Skeletal muscle cell (primary cell): ENCODE measurements at places on chromosomes 4 and X.
A peak's percentile ranks its signal among the peaks of the same experiment; 100 is the strongest.

DNA sequence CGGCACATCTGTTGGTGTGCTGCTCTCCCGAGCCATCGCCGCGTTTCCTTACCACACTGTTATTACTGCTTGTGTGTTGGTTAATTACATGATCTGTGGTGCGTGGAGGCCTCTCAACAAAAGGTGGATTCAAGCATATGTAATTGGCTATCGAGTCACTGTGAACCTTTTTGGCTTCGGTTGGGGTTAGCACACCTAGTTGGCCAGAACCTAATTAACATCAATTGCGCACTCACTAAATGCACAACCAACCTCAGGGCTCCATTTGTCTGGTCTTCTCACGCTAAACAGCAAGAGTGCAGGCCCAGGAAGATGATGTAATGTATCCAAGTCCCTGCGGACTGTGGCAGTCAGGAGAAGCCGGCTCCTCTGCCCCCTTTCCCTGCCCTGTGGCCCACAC is 17.4 kb downstream of the ENPP6 start:
- DNase-seq, result no peak

GRCh38 chr4:24770032-24770584 is 25.3 kb upstream of the SOD3 start:
- DNase-seq, result peak; percentile 93

DNA sequence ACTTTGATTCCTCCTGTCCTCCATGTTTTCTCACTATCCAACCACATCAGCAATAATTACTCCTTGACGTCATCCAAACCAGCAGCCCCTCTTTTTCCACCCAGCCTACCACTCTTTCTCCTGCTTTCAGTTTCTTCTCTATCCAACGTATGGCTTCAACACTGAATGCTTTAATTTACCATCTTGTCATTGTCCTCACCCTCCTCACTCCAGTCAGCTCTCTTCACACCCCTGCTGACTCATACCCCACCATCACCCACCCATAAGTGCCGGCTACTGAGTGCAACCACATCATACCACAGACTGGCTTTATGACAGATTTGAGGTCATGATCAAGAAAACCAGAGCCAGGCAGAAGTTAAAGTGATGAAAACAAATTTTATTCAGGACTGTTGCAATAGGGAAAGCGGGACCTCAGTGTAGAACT is 9.8 kb upstream of the ANXA5 start:
- DNase-seq, result peak; percentile 94

- DNase-seq, result no peak
Measured at GRCh38 chrX:69523314-69523713, 19.2 kb downstream of the NALF2 start.

GRCh38 chr4:1571165-1572009 is 112.7 kb downstream of the FAM53A start:
- DNase-seq, result no peak

DNA sequence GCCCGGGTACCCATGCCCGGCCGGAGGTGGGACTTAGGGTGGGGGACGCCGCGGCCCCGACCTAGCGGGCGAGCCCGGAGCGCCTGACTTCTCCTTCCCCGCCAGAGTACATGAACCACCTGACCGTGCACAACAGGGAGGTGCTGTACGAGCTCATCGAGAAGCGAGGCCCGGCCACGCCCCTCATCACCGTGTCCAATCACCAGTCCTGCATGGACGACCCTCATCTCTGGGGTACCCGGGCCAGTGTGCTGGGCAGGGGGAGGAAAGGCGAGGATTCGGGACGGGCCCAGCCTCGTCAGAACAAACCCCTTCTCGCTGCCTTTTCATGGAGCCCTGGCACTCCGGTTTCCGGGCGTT is 622 bp downstream of the TAFAZZIN start:
- DNase-seq, result no peak

DNA sequence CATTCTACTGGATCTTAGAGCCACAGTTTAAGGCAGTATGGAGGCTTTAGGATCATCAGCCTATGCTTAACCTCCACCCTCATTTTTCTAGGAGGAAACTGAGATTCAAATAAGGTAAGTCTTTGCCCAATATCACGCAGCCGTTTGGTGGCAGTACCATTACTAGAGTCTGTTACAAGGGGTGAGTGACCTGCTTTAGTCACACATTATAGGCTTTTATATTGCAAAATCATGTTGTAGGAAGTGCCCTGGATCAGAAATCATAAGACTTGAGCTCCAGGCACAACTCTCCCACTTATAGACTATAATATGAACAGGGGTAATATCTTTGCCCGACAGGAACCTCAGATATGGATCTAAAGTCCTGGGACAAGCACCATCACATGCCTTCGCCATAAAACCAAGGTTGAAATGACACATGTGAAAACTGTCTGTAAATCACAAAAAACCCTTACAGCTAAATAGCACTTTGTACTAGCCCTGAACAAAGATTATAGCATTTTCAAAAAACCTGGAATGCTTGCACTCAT is 19.2 kb downstream of the HPSE start:
- DNase-seq, result no peak

DNA sequence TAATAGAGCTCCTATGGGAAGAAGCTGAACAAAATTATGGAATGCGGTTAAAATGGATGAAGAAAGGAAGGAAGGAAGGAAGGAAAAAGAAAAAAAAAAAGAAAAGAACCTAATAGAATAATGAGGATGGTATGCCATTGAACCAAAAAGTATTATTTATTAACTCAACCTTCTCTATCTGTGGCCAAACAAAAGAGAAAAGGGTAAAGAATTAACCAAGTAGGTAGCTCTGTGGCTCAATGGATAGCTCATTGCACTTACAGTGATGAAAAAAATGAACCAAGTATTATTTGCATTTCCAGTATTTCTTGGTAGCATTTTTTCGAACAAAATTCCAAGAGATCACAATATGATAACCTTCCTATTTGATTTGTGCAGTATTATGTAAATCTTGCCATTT is 56.9 kb upstream of the SLC39A8 start:
- DNase-seq, result no peak

DNA sequence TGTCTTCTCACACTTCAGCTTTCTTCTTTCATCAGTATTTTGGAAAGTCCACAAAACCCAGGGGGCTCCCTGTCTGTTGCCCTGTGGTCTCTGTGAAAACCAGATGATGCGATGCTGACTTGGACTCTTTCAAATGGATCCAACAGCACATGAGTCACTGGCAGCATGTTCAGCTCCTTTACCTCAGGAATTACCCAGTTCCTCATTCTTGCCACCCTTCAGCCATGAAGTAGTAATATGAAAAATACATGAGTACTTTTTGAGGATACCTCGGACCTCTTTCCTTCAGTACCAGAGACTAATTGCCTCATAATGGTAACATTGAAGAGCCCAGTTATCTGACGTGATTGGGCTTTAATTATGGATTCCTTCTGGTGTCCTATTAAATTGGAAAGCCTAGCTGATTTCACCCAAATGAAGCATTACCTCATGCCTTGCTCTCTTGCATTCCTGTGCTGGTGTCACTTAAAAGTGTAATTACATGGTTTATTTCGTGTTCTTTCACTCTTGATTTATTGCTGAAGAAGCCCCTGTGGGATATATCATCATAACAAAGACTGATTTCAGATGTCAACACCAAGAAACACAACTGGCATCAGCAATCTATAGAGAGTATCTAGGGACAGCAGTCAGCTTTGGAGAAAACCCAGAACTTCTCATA is 63.4 kb downstream of the NFKB1 start:
- peak; percentile 82 for DNase-seq

- no peak for DNase-seq
Measured at GRCh38 chrX:118329175-118329574, 16.7 kb upstream of the WDR44 start.

DNA sequence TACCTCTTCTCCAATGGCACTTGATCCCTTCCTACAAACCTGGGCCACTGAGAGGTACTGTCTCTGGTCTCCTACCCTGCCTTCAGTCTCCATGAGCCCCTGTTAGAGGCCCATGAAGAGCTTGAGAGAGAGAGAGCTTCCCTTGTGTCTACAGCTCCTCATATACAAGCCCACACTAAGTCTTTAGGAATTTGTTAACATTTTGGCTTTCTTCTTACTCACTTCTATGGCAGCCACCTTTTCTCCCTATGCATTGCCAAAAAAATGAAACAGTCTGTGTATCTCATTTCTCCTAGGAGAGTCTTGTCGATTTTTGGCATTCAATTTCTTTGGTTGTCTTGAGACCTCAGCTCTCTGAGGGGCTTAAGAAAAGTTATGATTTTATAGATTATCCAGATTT is 90.9 kb upstream of the LNX1 start:
- peak; percentile 67 for DNase-seq

- no peak for DNase-seq
Measured at GRCh38 chr4:60934566-60935295, 265.4 kb upstream of the ADGRL3 start.

DNA sequence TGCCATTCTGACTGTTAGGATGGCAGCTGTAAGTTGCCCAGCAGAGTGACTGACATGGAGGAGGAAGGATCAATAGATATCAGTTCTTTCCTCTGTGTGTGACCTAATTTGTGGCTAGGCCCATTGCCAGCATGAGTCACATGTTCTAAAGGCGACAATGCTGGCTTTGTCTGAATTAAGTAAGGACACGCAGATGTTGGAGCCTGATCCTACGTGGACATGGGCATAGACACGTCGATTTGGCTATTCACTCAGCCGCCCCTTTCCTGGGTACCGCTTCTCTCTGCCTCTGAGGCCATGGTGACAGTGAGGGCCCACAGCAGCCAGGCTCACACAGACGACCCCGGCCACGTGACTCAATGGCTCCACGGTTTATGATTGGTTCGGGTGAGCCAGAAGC is 16.3 kb downstream of the PROM1 start:
- no peak for DNase-seq
